ENCODE measurements at places on chromosomes 12 and 14.

- DNase-seq: no peak
Observed at GRCh38 chr12:43102546-43103264, 449.3 kb downstream of the ADAMTS20 start.

DNA sequence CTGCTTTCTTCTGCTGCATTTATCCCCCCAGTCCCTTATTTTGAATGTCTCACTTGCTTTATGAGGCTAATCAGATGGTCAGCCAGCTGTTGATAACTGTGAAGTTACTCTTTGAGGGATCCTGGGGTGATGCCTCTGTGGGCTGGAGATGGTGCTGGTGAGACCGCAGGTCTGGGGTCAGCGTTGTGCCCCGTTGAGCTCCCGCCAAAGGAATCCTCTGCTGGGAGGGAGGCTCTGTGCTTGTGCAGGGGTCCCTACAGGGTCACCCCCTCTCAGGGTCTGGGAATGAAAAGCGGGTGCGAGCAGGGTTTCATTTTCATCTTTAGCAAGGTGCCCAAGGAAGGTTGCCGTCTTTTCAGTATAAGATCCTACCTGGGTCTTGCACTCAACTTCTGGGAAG is 161.2 kb upstream of the RTL1 start:
- no peak for DNase-seq

DNA sequence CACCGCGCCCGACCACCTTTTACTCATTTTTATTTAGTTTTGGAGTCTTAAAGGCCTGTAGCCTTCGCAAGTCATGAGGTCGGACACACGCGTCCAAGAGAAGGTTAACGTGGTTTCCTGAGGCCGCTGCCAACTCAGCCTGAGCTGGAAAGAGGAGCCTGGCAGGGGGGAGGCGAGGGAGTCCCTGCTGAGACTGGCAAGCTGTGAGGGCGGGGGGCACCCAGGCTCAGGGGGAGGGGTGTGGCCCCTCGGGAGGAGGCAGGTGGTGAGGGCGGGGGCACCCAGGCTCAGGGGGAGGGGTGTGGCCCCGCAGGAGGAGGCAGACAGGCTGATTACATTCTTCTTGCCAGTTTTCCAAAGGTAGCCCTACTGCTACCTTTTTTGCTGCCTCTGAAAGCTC is 143.2 kb downstream of the PIWIL1 start:
- peak; percentile 100 for DNase-seq

- DNase-seq: no peak
Observed at GRCh38 chr14:71749613-71750238, 182.5 kb upstream of the RGS6 start.

DNA sequence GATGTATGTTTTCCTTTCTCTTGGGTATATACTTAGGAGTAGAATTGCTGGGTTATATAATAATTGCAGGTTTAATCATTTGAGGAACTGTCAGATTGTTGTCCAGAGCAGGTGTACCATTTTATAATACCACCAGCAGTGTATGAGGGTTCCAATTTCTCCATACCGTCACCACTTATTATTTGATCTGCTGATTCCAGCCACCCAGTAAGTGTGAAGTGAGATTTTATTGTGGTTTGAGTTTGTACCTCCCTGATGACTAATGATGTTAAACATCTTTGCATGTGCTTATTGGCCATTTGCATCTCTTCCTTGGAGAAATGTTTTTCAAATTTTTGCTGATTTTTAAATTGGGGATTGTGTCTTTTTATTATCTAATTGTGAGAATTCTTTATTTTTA is 15.1 kb downstream of the NCKAP5L start:
- no peak for DNase-seq

Measured in NCI-H2171 (cell line).